Activated T-cell treated with anti-CD3 and anti-CD28 coated beads for 48 hours (primary cell): ENCODE measurements at places on chromosomes 16 and 17.

- no peak for DNase-seq
Measured at GRCh38 chr16:88684569-88685155, 1.6 kb downstream of the SNAI3 start.

DNA sequence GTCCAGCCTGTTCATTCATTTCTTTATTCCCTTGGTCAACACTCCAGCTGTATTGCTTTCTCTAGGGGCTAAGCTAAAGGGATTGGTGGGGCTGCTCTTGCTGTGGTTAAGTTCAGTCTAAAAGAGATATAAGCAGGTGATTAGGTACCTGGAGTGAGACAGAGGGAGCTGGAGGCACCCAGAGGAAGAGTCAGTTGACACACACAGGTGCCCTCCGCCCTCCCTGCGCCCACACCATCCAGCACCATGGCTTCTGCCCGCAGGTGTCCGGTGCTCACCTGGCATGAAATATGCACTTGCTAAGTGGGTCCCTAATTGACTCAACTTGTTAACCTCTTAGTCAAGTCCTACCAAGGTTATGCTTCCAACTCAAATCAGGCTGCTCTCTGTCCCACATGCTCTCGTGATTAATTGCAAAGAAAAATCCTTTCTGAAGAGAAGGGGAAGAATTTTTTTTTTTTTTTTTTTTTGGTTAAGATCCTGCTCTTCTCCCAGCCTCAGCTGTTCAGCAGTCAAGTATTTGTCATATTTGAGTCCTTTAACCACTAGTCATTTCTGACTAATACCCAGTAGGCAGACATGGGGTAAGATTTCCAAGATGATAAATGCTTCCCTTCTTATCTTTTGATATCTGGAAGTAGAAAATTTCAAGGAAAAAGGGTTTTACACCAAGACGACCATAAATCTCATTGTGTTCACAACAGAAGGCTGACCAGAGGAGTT is 199.8 kb upstream of the WSCD1 start:
- DNase-seq: no peak

DNA sequence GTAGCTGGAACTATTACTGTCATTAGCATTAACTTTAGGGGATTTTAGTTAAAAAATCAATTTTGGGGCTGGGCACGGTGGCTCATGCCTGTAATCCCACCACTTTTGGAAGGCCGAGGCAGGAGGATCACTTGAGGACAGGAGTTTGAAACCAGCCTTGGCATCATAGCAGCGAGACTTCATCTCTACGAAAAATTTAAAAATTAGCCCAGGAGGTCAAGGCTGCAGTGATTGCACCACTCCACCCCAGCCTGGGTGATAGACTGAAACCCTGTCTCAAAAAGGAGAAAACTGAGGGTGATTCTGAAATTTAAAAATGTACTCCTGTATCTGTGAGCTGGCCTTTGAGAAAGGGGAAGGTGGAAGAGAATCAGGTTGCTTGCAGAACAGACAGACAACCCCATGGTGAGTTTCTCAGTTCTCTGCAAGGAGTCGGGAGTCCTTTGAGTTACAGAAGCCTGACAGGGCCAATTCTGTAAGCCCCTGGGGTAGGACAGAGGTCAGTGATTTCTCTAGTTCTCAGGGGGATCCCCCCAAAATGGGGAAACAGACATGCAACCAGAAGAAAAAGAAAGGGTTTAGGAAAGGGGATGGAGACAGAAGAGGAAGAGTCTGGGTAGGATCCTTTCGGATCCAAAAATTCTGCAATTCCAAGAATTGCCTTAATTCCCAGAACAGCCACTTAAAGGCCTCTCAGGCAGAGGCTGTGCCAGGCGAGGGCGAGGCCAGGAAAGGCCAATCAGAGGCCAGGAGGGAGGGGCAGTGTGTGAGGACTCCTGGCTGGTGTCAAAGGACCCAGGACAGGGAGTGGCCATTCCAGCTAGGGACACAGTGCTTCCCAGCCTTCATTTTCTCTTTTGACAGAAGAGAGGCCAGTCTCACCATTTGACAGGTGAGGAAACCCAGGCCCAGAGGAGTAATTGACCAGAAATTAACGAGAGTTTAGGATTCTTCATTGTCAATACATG is 6.7 kb downstream of the NUPR1 start:
- no peak for DNase-seq

DNA sequence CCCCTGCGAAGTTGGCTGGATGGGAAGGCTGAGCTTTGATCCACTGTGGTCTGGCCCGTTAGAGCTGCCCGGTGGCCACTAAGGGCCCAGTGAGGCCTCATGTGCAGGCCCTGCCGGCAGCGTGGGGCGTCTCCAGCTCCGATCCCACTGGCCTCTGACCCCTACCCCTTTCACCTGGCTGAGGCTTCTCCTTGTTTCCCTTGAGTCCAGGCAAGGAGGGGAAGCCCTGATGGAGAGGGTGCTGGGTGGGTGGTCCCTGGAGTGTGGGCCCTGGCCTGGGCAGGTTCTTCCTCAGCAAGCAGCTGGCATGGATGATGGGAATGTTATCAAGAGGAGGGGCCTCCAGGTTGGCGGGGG is 356.8 kb downstream of the SEC14L1 start:
- DNase-seq: no peak

- no peak for DNase-seq
Measured at GRCh38 chr17:48056246-48056745, 8.1 kb downstream of the NFE2L1 start.

GRCh38 chr16:83470416-83470815 is 337.4 kb upstream of the HSBP1 start:
- DNase-seq: no peak

DNA sequence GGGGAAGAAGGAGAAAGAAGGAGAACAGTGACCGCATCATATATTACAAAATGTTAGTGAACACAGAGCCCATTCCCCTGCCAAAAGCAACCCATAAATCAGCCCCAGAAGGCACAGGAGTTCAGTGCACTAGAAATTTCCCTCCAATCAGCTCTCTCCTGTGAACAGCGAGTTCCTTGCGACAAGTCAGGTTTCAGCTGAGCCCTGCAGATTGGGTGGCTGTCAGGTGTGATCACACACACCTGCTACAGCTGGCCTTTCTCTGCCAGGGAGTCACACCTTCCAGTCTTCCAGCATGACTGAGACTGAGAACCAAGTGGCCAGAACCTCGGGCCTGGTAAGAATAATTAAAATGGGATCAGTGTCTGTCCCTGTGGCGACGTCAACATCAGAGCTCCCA is 60.2 kb downstream of the SHISA9 start:
- DNase-seq: no peak

DNA sequence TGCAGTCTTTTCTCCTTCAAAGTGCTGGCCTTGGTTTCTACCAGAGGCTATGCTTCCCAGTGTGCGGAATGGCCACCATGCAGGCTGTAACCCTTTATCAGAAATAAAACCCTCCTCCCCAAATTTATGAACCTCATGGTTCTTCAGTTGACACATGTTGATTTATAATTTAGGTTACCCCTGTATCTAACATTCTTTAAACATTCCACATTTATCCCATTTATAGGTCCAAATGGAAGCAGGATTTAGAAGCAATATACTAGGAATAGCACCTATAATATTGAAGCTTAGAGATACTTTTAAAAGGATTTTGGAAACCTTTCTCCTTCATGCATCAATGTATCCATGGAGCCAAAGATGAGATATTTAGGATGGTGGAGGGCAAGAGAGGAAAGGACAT is 438.8 kb upstream of the C16orf82 start:
- no peak for DNase-seq

DNA sequence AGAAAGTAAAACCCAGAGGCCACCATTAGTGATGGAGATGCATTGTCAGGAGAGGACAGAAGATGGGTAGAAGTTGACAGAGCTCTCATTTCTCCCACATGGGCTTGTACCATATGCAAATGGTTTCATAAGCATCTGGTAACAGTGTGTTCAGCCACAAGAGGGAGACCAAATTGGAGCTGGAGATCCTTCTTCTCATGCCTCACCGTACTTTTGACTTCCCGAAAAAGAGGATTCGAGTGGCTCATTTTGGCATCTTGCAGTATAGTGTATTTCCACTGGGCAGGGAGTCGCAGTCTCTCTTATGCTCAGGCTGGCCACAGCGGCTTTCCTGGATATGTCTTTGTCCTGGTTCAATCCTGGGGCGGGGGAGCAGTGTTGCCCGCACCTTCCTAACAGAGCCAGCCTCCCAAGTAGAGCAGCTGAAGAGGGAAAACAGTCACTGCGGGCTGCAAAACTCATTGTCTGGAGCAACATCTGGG is 23.8 kb downstream of the TBC1D3B start:
- no peak for DNase-seq

DNA sequence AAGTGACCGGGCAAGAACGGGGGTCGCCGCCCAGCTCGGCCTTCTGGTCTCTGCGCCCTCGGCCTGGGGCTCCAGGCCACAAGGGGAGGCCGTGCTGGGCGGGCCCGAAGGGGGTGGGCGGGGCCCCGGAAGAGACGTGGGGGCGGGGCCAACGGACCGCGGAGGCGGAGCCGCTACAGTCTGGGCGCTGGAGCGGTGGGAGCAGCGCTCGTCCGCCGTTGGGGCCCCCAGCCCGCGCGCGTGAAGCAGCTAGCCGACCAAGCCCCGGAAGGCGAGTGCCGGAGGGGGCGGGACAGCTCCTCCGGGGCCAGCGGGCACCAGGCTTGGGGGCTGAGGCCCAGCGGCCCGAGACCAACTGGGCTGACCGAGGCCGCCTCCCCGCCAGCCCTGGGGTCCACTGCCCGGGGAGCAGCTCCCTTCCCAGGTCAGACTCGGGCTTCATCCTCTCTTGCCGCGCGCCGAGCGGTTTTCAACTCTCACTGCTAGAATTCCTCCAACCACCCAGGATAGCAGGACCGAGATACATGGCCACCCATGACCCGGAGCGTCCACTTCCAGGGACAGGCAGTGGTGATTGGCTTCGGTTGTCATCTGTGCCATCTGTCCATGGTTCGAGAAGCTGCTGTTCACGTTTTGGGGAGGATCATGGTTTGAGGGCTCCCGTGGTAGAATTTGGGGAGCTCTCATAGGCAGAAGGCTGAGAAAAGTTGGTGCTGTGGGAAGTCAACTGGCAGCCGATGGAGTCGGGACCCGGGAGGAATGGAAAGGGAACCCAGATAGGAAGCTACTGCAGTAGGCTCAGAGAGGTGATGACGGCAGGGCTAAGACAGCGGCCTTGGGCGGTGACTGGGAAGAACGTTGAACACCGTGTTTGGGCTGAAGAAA is 44.6 kb upstream of the LCMT1 start:
- peak; percentile 83 for DNase-seq

DNA sequence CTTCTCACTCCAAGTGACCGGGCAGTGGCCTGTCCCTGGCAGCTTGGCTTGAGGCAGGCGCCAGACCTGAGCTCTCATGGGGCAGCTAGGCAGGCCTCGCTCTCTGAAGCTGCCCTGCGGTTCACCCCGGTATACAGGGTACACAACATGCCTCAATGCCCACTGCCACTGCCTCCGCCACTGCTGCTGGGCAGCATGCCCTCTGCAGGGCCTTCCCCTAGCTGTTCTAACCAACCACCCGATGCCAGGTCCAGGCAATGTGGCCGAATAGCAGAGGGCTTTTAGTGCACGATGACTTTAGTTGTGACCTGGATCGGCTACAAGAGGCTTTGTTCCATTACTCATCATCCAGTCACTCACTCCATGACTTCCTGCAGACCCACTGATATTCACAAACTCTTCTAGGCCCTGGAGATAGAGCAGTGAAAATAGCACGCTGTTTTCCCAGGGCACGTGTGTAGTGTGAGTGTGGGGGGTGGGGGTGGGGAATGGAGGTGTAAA is 19.7 kb downstream of the CDC42EP4 start:
- DNase-seq: no peak

DNA sequence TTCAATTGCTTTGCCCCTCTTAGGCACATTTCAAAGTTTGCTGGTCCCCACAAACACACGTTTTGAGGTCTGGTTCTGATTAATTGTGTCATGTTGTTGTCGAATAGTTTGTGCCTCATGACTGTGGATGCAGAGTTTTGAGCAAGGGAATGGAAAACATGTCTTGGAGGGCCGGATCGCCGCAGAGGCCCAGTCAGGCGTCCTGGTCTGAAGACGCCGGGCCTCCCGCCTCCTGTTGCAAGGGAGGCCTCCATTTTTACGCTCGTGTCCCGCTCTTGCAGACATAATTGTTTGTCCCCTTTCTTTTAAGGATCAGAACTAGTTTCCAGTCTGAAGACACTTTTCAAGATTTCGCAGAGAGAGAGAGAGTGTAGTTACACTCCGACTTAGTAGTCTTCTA is 3.2 kb downstream of the NTN1 start:
- DNase-seq: no peak

- no peak for DNase-seq
Measured at GRCh38 chr16:87392821-87393679, 914 bp downstream of the MAP1LC3B start.

DNA sequence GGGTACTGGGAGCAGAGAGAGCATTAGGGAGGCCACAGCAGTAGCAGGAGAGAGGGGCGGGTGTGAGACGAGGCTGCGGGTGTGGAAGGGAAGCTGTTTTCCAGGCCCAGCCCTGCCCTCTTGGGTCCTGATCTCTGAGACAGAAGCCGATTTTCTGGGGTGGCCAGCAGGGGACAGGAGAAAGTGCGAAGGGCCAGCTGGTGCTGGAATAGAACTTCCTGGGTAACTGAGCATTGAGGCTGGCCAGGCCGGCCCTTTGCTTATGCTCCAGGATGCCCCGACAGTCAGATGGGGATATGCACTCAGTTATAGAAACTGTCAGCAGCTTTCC is 804 bp downstream of the BTBD17 start:
- DNase-seq: no peak

- no peak for DNase-seq
Measured at GRCh38 chr16:1999866-2000514, 9.6 kb downstream of the ZNF598 start.

- DNase-seq: no peak
Measured at GRCh38 chr17:2235792-2236366, 67.7 kb downstream of the SMG6 start.

DNA sequence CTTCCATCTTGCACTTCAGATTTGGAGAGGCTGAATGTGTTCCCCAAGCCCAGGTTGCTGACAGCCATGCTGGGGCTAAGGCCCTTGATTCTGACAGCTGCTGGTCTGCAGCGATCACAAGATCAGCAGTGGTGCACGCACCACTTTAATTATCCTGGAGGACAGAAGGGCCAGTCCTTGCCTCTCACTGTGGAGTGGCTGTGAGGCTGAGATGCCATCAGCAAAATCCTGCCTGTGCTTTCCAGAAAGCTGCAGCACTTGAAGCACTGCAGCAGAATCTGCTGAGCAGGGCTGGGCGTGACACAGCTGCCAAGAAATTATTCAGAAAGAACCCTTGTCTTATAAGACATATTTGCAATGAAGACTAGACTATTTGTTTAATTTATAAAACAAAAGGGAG is 37.1 kb downstream of the NUP93 start:
- no peak for DNase-seq

DNA sequence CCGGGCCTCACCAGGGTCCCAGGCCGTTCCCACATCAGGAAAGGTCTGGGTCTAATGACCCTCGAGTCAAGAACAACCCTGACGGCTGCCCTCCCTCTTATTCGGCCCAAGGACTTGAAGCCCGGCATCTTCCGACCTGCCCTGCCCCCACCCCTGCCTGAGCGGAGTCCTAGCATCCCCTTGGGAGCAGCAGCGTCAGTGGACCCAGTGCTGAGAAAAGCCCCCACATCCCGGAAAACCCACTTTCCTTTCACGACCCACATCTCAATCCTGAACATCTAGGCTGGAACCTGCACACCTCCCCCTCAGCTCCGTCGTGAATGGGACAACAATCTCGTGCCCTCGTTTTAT is 769 bp downstream of the TMEM88 start:
- DNase-seq: no peak
